Renal pelvis (tissue), 12 donors: ENCODE measurements at places on chromosomes 12 and 14. TPM values are rescaled to one million over a fixed set of nuclear protein-coding genes. Genes with fewer than 3 reads are reported as not detected.

C14orf39 gene
- polyA plus RNA-seq, result not detected

STAB2 gene
- 0.84 TPM for polyA plus RNA-seq

SYCP3 gene
- polyA plus RNA-seq, result 0.97 TPM

CLEC12A gene
- 2.2 TPM for polyA plus RNA-seq

LUM gene
- 43.2 TPM for polyA plus RNA-seq

BCL11B gene
- polyA plus RNA-seq, result 3.0 TPM
